ENCODE measurements at places on chromosomes 7 and 10.

- DNase-seq = peak; percentile 34
Observed at GRCh38 chr7:23531050-23531793, 559 bp downstream of the TRA2A start.

- no peak for DNase-seq
Observed at GRCh38 chr10:49074836-49075682, 40.3 kb downstream of the VSTM4 start.

DNA sequence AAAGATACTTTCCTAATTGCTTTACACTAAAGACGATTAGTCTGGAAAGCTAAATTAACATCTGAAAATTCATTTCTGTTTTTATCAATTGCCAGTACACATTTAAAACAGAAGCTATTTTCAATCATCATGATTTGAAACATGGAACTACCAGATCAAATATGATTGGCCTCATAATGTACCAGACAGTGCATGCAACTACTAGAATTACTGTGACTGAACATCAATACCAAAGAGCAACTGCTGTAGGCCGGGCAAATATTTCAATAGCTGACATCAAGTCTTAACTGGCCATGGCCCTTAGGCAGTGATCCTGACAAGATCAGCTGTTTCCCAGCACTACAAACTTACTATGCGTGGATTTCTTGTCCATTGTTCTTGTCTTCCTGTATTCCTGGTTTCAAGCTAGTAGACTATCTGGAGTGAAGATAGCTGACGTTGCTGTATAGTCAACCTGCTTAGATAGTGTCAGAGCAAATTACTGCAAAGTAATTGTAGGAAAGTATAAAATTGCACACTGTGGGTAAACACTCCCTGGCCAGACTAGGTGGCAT, 21.7 kb upstream of the WNT16 start:
- DNase-seq = no peak

DNA sequence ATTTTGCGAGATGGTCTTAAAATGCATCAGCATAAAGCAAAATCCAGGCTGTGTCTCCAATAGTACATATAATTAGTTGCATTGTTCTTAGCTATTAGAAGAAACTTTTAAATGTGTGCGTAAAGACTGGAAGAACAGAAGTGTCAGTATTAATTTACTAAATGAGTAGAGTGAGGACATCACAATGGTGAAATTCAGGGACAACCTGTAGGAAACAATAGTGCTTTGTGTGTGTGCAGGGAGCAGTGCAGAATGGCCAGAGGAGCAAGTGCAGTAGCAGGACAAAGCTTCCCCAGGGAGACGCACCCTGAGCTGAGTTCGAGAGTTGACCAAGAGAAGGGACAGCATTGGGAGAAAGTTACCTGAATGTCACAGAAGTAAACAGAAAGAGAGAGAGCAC, 13.7 kb downstream of the ITGB8 start:
- DNase-seq = no peak

- no peak for DNase-seq
Observed at GRCh38 chr7:28411876-28412662, at the start of gene CREB5. Gene CREB5, plus strand, starts transcription at chr7:28412518. Its CDS starts 397 bp downstream, at chr7:28412915.

- DNase-seq = no peak
Observed at GRCh38 chr7:30464231-30464671, 14.3 kb downstream of the NOD1 start.

DNA sequence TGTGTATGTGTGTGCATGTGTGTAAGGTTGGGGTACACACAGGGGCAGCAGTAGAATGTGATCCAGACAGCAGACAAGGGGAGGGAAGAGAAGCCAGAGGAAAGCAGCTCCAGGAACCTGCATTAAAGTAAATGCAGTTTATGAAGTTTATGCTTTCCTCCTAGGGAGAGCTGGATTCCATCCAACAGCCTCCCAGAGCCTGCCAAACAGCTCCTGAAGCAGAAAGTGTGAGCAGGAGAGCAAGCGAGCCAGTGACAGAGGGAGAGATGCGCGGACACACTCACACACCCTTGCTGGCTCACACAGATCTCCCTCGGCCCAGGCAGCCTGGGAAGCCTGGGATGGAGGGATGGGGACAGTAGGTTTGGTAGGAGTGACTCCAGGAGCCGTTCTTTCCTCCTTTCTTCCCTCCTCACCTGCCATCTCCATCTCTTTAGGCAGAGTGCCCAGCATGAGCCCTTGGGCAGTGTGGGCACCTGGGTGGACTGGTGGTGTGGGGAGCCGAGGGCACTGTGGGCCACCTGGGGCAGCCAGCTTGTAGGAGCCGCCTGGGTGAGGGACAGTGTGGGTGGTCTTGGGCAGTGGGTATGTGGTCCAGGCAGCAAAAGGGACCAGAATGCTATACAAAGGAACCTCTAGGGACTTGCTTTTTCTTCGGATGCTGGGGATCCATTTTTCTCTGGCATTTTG, 46.1 kb downstream of the PAX2 start:
- DNase-seq = no peak

DNA sequence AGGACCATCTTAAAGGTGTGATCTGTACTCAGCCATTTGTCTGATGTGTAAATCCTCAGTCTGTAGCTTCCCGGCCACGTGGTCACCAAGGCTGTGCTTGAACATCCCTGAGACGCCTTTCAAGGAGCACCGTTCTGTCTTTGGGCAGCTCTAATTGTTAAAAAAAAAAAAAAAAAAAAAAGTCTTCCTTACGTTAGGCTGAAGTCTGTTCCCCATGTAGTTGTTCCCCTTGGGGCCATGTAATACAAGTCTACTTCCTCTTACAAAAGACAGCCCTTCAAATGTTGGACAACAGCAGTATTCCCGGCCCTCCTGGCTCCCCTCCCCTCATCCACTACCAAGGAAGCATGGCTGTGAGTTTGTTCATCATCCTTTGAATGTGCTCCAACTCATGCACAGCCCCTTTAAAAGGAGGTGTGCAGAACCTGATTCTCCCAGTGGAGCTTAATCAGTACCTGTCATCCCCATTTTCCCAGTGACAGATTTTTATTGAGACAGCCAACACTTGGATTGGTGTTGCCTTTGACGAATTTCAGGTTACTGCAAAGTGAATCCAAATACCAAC, 392.2 kb upstream of the GALNT17 start:
- no peak for DNase-seq

DNA sequence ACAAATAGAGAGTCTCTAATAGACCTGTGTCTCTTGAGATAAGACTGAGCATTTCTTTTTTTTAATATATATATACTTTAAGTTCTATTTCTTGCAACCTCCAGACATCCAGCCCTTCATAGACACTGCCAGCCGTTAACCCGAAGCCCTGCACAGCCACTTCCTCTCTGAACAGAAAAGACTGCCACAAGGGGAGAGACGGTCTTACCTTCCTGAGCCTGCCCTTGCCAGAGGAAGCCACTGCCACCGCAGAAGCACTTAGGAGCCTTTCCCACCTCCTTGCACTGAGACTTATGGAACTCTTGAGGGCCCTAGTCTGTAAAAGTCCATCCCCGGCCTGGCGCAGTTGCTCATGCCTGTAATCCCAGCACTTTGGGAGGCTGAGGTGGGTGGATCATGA, 31.8 kb upstream of the PRSS1 start:
- DNase-seq = no peak

GRCh38 chr7:122304319-122304975, at the start of gene FEZF1:
Gene FEZF1, minus strand, starts transcription at chr7:122304750. Its CDS starts 313 bp downstream, at chr7:122304437.
- DNase-seq = no peak

- DNase-seq = no peak
Observed at GRCh38 chr10:28761084-28761846, 83.9 kb downstream of the BAMBI start.

DNA sequence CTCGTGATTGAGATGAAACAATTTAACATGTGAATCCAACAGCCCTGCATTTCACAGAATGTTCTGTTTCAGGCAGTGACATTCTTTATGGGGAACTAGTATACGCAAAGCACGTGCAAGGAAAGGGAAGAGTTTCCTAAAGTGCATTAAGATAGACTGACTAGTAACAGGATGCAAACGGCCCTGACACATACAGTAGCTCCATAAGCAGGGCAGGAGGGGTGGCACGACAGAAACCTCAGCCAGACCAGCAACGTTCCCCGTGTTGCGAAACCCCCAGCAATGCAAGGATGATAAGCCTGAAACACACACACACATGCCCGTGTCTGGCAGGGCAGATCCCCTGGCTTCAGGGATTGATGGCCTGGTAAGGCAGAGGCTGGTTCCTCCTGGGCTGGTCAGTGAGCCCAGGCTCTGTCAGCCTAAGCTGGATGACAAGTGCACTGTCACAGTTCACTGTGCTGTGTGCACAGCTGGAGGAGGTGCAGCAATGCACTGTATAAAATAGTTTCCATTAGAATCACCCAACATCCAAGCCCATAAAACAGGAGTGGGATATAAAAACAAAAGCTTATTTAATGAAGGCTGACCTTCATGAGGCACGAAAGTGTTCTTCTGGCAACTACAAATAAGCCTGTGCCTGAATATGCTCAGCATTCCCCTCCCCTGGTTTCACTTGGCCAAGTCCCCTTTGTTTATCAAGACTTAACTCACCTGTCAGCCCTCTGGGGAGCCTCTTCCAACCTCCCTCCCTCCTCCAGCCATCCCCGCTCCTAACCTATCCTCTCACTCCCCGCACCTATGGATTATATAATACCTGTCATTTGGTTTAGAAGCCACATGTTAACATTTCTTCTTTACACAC, 88.8 kb downstream of the GSAP start:
- no peak for DNase-seq

- no peak for DNase-seq
Observed at GRCh38 chr10:101071885-101072433, 10.2 kb downstream of the KAZALD1 start.
